ENCODE measurements at places on chromosomes 2 and 18. TPM values are rescaled to one million over a fixed set of nuclear protein-coding genes. Genes with fewer than 3 reads are reported as not detected.
A peak's percentile ranks its signal among the peaks of the same experiment; 100 is the strongest.

- no peaks in the 10 kb centered on the region for H3K36me3 ChIP-seq
- H3K4me3 ChIP-seq, result no peak overlapping the region
- H3K27ac ChIP-seq, result no peak overlapping the region
- no peak for DNase-seq
- no peaks in the 10 kb centered on the region for H3K27me3 ChIP-seq
- no peaks in the 10 kb centered on the region for H3K4me1 ChIP-seq
Observed at GRCh38 chr2:100703213-100703612, 116.7 kb upstream of the NPAS2 start.

- no peaks in the 10 kb centered on the region for H3K4me1 ChIP-seq
- H3K4me3 ChIP-seq, result no peak overlapping the region
- H3K27ac ChIP-seq, result no peak overlapping the region
- H3K27me3 ChIP-seq, result no peaks in the 10 kb centered on the region
- no peaks in the 10 kb centered on the region for H3K36me3 ChIP-seq
Observed at GRCh38 chr2:12709207-12709522, 7.6 kb upstream of the TRIB2 start.

DNA sequence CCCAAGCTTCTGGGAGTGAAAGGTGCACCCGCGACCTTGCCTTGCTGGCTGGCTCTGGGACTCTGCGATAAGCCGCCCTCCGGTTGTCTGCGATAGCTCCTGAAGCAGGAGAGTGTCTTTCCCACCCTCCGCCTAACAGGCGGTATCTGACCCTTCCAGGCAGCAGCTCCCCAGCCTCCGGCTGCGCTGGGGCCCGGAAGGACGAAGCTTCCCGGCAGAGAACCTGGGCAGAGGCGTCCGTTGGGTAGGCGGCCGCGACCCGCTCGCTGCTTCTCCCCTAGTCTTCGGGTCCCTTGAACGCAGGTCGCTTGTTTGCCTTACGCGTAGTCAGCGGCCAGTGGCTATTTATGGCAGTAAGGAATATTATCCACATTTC, 446 bp upstream of the RHBDD1 start:
- H3K27me3 ChIP-seq, result no peaks in the 10 kb centered on the region
- peak; percentile 48 for DNase-seq
- peak overlapping the region; percentile 28 for H3K4me3 ChIP-seq
- H3K27ac ChIP-seq, result peak overlapping the region; percentile 98
- peaks cover 22% of the 10 kb centered on the region for H3K4me1 ChIP-seq

GRCh38 chr2:191950132-191950874, 103.4 kb upstream of the CAVIN2 start:
- H3K4me1 ChIP-seq, result no peaks in the 10 kb centered on the region
- no peaks in the 10 kb centered on the region for H3K27me3 ChIP-seq
- DNase-seq, result no peak
- no peak overlapping the region for H3K4me3 ChIP-seq

GRCh38 chr2:147603447-147603846, 241.4 kb upstream of the ACVR2A start:
- no peak overlapping the region for H3K4me3 ChIP-seq
- H3K27ac ChIP-seq, result no peak overlapping the region
- no peaks in the 10 kb centered on the region for H3K4me1 ChIP-seq
- no peaks in the 10 kb centered on the region for H3K36me3 ChIP-seq

DNA sequence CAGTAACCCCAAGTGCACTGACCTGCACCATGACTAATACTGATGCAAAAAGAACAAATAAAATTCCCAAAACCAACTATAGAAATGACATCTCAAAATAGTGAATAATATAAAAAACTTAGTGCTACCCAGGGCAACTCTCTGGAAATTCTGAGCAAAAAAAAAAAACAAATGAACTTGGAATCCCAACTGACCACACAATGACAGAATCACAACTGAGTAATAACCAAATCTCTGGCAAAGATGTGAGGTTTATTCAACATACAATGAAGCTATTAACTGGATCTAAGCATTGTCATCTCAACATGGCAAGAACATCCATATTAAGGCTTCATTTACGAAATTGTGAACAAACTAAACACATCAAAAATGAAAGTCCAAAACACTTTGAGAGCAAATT, 22.7 kb downstream of the EXOC6B start:
- no peaks in the 10 kb centered on the region for H3K4me1 ChIP-seq
- H3K4me3 ChIP-seq, result no peak overlapping the region
- no peaks in the 10 kb centered on the region for H3K36me3 ChIP-seq
- H3K27ac ChIP-seq, result no peak overlapping the region
- H3K27me3 ChIP-seq, result no peaks in the 10 kb centered on the region
- no peak for DNase-seq

DNA sequence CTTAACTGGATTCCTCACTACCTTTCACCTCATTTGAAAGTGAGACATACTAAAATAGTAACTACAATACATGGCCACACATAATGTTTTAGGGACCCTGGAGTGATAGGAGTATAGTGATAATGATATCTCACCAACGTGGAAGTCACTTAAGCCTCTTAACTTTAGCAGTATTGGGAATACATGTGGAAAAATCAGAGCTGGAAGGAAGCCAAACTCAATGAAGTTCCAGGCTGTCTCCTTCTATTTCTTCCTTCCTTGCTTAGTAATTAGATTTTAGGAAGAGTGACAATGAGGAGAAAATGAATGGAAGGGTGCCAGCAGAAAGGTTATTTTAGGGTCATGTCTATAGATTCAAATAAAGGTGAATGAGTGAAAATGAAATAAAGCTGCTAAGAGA, 387.3 kb downstream of the PLCL1 start:
- no peak overlapping the region for H3K4me3 ChIP-seq
- no peak overlapping the region for H3K27ac ChIP-seq
- DNase-seq, result no peak
- no peaks in the 10 kb centered on the region for H3K27me3 ChIP-seq

FIGN gene
- 1.4 TPM for polyA plus RNA-seq

RGPD3 gene
- polyA plus RNA-seq, result not detected

NBEAL1 gene
- 22.2 TPM for polyA plus RNA-seq

LINC00305 gene
- 1.5 TPM for polyA plus RNA-seq

HOXD13 gene
- polyA plus RNA-seq, result 24.7 TPM

PRR30 gene
- not detected for polyA plus RNA-seq

MAIP1 gene
- polyA plus RNA-seq, result 21.7 TPM

ZDBF2 gene
- 2.3 TPM for polyA plus RNA-seq
